ENCODE measurements at places on chromosomes 2 and 18. TPM values are rescaled to one million over a fixed set of nuclear protein-coding genes. Genes with fewer than 3 reads are reported as not detected.

GRCh38 chr2:144349674-144350073 lies 170.2 kb downstream of the ZEB2 start:
- no peak for DNase-seq
- H3K36me3 ChIP-seq = no peaks in the 10 kb centered on the region
- H3K4me1 ChIP-seq = peaks cover 14% of the 10 kb centered on the region

DNA sequence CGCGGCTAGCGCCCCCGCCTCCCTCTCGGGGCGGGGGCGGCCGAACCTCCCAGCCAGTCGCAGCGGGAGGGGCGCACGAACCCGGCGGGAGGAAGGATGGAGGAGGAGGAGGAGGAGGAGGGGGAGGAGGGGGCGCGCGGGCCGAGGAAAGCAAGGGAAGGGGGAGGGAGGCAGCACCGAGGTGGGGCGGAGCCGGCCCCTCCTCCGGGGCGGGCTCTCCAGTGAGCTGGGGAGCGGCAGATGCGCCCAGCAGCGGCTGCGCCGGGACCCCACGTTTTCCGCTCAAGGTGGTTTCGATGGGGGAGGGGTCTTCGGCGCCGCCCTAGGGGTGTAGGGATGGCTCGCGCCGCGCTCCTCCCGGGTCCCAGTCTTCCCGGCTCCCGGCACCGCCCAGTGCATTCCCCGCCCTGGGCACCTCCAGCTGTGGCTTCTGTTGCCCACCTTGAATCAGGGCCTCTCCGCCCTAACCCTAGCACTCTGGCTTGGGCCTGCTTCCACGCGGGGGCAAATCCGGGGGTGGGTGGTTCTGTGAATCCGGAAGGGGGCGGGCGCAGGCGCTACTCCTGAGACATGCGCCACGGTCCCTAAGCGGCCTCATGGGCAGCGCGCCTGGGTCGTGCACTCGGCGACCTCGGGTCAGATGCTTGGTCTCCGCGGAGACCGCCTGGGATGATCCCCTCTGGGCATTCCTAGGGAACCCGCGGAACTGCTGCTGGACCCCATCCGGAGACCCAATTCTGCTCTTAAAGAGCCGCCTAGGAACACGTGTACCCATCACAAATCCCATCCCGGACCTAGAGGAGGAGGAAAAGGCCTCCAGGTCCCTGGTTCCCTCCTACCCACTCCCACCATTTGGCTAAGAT lies at the start of gene FBXO41:
Gene FBXO41 (minus strand): TSS at position 183 of the 863 bp plus-strand sequence. CDS start 14,848 bp downstream, outside the sequence.
- H3K4me3 ChIP-seq = peak within 1 kb of the TSS; percentile 4
- no peak within 1 kb of the TSS for H3K27ac ChIP-seq
- H3K4me1 ChIP-seq = no peaks in the 10 kb centered on the region

- peaks cover 10% of the 10 kb centered on the region for H3K4me1 ChIP-seq
- DNase-seq = peak; percentile 95
- H3K27ac ChIP-seq = peak overlapping the region; percentile 0
- no peaks in the 10 kb centered on the region for H3K36me3 ChIP-seq
- no peak overlapping the region for H3K4me3 ChIP-seq
- H3K27me3 ChIP-seq = no peaks in the 10 kb centered on the region
Measured at GRCh38 chr2:20421988-20422370, 24.9 kb upstream of the RHOB start.

- no peaks in the 10 kb centered on the region for H3K4me1 ChIP-seq
- H3K4me3 ChIP-seq = no peak overlapping the region
- no peaks in the 10 kb centered on the region for H3K36me3 ChIP-seq
Measured at GRCh38 chr2:48723129-48723528, 32.4 kb downstream of the LHCGR start.

- DNase-seq = no peak
- H3K4me3 ChIP-seq = no peak overlapping the region
- no peak overlapping the region for H3K27ac ChIP-seq
- H3K4me1 ChIP-seq = no peaks in the 10 kb centered on the region
- no peaks in the 10 kb centered on the region for H3K36me3 ChIP-seq
- no peaks in the 10 kb centered on the region for H3K27me3 ChIP-seq
Measured at GRCh38 chr2:230927711-230928341, 2.8 kb upstream of the GPR55 start.

DNA sequence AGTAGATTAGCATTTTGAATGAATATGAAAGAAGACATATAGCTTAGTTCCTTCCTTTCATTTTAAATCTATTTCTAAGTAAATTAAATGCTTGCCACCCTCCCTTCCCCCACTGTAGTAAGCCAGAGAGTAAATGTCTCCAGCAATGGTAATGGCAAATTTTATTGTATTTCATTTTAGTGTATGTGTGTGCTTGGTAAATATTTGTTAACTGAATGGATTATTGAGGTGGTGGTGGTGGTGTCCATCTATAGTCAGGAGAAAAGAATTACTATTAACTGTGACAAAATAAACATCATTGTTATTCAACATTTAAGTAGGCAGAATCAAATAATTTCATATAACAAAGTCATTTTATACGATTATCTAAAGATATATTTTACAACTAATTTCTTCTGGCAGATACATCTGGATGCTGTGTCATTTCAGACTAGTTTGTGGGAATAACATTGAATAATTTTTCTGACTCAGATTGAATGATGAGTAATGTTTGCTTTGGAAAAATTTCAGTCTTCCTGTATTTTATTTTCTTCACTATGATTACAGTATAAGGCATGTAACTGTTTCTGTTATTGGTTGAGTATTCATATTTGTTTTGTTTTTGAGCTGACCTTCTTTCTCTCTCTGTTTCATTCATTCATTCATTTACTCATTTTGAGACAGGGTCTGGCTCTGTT lies 18.3 kb downstream of the ASXL3 start:
- H3K4me1 ChIP-seq = no peaks in the 10 kb centered on the region
- no peaks in the 10 kb centered on the region for H3K27me3 ChIP-seq
- H3K36me3 ChIP-seq = no peaks in the 10 kb centered on the region

DNA sequence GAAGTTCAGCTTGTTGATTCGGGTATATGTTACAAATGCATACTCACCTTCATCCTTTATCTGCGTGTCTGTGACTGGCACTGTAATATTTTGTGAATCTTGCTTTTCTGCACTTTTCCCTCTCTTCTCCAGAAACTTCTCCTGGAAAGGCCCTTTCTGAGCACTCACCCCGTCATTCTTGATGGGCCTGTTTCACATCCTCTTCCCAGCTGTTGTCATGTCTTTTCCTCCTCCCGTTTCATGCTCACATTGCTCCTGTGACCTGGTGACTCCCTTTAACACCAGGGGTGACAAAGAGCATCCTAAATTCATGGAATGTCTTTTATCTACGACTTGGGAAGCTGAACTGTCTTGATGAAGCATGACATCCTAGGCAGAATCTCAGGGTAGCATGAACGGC lies 65.8 kb downstream of the CD8B2 start:
- no peaks in the 10 kb centered on the region for H3K4me1 ChIP-seq
- H3K4me3 ChIP-seq = no peak overlapping the region
- no peaks in the 10 kb centered on the region for H3K36me3 ChIP-seq
- peak; percentile 71 for DNase-seq
- H3K27me3 ChIP-seq = no peaks in the 10 kb centered on the region

DNA sequence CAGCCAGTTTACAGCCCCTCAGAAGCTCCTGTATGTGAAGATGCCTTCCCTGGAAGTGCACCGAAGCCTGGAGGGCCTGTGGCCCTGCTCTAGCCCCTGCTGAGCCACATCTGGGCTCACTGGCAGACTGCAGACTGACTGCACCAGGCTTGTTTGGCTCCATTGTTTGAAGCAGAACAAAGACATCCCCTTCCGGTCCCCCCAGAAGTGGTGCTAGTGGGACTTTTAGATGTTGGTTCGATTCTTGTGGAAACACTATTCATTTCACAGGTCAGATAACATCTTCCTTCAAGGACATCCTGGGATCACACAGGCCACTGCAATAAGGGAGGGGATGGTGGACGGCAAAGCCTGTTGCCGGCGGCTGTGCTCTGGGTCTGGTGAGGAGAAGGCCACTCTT lies 57.8 kb upstream of the CBLN2 start:
- no peaks in the 10 kb centered on the region for H3K27me3 ChIP-seq
- DNase-seq = no peak
- H3K4me1 ChIP-seq = no peaks in the 10 kb centered on the region
- H3K27ac ChIP-seq = no peak overlapping the region
- no peaks in the 10 kb centered on the region for H3K36me3 ChIP-seq
- no peak overlapping the region for H3K4me3 ChIP-seq

DNA sequence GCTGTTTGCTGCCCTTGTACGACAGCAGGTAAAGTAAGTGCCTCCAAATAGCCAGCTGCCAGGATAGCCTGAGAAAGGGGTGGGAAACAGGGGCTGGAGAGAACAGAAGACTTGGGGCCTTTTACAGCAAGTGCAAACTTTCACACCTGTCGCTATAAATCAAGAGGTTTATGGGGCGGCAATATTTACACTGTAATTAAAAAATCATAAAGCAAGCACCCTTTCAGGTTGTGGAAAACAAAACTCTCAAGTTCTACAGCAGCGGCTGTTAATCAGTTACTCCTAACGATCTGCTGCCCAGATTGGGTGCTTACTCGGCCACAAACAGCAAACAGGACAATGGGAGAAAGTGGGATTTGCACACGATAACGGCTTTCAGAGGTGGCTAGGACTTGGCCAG lies 359.5 kb upstream of the ETAA1 start:
- H3K4me1 ChIP-seq = no peaks in the 10 kb centered on the region
- H3K27ac ChIP-seq = no peak overlapping the region
- H3K36me3 ChIP-seq = no peaks in the 10 kb centered on the region
- H3K27me3 ChIP-seq = no peaks in the 10 kb centered on the region
- DNase-seq = peak; percentile 98
- H3K4me3 ChIP-seq = no peak overlapping the region

GRCh38 chr2:38960609-38961320 lies 71.1 kb downstream of the ARHGEF33 start:
- no peaks in the 10 kb centered on the region for H3K36me3 ChIP-seq
- no peak overlapping the region for H3K27ac ChIP-seq
- no peak for DNase-seq
- no peaks in the 10 kb centered on the region for H3K4me1 ChIP-seq
- H3K4me3 ChIP-seq = no peak overlapping the region
- no peaks in the 10 kb centered on the region for H3K27me3 ChIP-seq

DNA sequence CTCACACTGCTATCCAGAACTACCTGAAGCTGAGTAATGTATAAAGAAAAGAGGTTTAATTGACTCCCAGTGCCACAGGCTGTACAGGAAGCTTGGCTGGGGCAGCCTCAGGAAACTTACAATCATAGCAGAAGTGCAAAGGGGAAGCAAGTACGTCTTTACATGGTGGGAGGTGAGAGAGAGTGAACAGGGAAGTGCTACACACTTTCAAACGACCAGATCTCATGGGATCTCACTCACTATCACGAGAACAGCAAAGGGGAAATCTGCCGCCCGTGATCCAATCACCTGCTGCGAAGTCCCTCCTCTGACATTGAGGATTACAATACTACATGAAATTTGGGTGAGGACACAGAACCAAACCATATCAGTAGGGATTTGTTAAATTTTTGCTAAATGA lies 150.4 kb upstream of the NXPH2 start:
- DNase-seq = no peak
- no peak overlapping the region for H3K27ac ChIP-seq
- no peaks in the 10 kb centered on the region for H3K4me1 ChIP-seq

GRCh38 chr2:231614559-231615057 lies 21.9 kb downstream of the TEX44 start:
- H3K36me3 ChIP-seq = no peaks in the 10 kb centered on the region
- peak overlapping the region; percentile 99 for H3K27ac ChIP-seq
- H3K4me1 ChIP-seq = no peaks in the 10 kb centered on the region
- H3K4me3 ChIP-seq = peak overlapping the region; percentile 39

DNA sequence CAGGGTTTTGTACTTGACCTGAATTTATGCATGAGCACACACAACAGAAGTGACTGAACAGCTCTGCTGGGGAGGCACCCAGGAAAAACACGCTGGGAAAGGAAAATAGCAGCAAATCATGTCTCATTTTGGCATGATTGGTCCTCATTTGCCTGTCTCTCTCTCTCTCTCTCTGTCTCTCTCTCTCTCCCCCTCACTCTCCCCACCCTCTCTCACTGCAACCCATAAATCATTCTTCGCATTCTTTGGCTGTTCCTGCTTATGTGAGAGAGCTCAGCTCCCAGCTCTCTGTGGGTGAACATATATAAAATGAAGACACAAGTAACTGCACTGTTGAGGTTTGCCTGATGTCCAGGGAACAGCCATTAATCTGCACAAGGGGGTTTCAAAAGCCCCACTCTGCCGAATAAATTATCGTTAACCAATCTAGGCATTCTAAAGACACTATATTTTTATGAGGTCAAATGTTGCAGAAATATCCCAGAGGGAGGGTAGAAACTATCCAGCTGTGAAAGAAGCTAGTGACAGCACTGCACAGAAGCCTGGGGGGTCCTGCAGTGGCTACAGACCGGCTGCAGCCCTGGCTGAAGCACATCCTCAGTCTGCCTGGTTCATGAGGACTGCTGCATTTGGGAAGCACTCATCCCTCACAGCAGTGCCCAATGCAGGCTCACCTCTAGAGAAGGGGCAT lies 260.3 kb downstream of the AFF3 start:
- no peaks in the 10 kb centered on the region for H3K36me3 ChIP-seq
- H3K27me3 ChIP-seq = no peaks in the 10 kb centered on the region
- DNase-seq = no peak
- no peak overlapping the region for H3K4me3 ChIP-seq
- H3K27ac ChIP-seq = no peak overlapping the region
- H3K4me1 ChIP-seq = peaks cover 9% of the 10 kb centered on the region

GRCh38 chr2:119174993-119175347 lies 16.4 kb upstream of the C1QL2 start:
- H3K36me3 ChIP-seq = no peaks in the 10 kb centered on the region
- no peaks in the 10 kb centered on the region for H3K27me3 ChIP-seq
- DNase-seq = no peak
- no peak overlapping the region for H3K4me3 ChIP-seq
- H3K4me1 ChIP-seq = no peaks in the 10 kb centered on the region

GRCh38 chr2:66575625-66576310 lies 140.8 kb downstream of the MEIS1 start:
- H3K4me1 ChIP-seq = no peaks in the 10 kb centered on the region
- no peaks in the 10 kb centered on the region for H3K36me3 ChIP-seq
- H3K27me3 ChIP-seq = peaks cover 15% of the 10 kb centered on the region
- H3K4me3 ChIP-seq = peak overlapping the region; percentile 45

GRCh38 chr18:13984080-13984479 lies 68.7 kb upstream of the MC2R start:
- H3K27ac ChIP-seq = no peak overlapping the region
- no peak for DNase-seq
- no peaks in the 10 kb centered on the region for H3K4me1 ChIP-seq
- H3K36me3 ChIP-seq = no peaks in the 10 kb centered on the region
- H3K4me3 ChIP-seq = no peak overlapping the region

DNA sequence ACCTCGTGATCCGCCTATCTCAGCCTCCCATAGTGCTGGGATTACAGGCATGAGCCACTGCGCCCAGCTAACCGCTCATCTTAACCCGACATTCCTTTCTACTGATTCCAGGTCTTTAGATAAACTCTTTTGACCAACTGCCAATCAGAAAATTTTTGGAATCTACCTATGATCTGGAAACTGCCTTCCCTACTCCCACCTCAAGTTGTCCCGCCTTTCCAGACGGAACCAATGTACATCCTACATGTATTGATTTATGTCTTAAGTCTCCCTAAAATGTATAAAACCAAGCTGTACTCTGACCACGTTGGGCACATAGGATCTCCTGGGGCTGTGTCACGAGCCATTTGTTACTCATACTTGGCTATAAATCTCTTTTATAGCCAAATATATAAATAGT lies 3.2 kb upstream of the NEU2 start:
- no peak overlapping the region for H3K27ac ChIP-seq
- no peaks in the 10 kb centered on the region for H3K4me1 ChIP-seq
- H3K27me3 ChIP-seq = no peaks in the 10 kb centered on the region
- no peaks in the 10 kb centered on the region for H3K36me3 ChIP-seq
- H3K4me3 ChIP-seq = no peak overlapping the region

Gene ANKRD30B
- total RNA-seq = not detected

Gene ANO7
- total RNA-seq = 1.9 TPM

Gene VWC2L
- total RNA-seq = 0.09 TPM

Gene ERBB4
- total RNA-seq = 152 TPM

Gene FKBP1B
- 11.8 TPM for total RNA-seq

Gene SKA1
- 0.31 TPM for total RNA-seq

Gene CGREF1
- 3.7 TPM for total RNA-seq

Gene RETSAT
- 53.9 TPM for total RNA-seq

Gene CROCC2
- total RNA-seq = 0.13 TPM

Measured in kidney (tissue), 22 donors.